ENCODE measurements at places on chromosomes 4 and X.

- DNase-seq, result no peak
Measured at GRCh38 chrX:154828016-154828408, 6.5 kb downstream of the SMIM9 start.

DNA sequence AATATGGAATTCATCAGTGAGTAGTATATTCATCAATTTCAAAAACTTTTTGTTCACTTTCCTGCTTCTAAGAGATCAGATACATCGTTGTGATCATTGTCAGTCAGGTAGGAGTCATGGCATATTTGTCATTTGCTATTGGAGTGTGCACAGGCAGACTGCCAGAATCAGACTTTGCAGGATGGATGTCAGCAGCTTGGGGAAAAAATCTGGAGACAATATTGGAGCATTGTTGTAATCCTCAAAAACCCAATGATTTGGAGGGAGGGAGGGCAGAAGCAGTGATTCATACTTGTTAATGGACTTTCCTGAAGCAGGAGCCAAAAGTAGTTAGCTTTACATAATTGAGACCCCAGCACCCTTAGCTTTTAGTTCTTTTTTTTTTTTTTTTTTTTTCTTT is 59.6 kb upstream of the DRP2 start:
- DNase-seq, result no peak

GRCh38 chr4:54913751-54914526 is 211.5 kb downstream of the KDR start:
- no peak for DNase-seq

- DNase-seq, result no peak
Measured at GRCh38 chr4:81459228-81459627, 12.5 kb downstream of the RASGEF1B start.

GRCh38 chr4:168516841-168517240 is 20.0 kb downstream of the PALLD start:
- no peak for DNase-seq

GRCh38 chr4:121242188-121242750 is 78.1 kb upstream of the TNIP3 start:
- no peak for DNase-seq

DNA sequence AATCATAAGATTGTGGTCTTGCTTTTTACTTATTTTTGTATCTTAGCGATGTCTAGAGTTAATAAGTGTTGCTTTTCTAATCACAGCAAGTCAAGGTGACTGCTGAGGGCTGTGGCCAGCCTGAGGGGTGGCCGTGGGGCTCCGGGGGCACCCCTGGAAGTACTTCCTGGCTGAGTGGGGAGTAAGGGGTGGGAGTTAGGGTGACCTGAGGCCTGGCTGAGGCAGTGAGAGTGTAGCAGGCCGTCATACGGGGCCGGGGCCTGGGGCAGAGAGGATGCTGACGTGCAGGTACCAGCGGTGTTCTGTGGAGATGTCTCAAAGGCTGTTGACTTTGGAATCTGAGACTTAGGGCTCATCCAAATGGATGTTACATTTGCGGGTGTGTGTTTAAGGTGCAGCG is 29.3 kb downstream of the PIGG start:
- no peak for DNase-seq

DNA sequence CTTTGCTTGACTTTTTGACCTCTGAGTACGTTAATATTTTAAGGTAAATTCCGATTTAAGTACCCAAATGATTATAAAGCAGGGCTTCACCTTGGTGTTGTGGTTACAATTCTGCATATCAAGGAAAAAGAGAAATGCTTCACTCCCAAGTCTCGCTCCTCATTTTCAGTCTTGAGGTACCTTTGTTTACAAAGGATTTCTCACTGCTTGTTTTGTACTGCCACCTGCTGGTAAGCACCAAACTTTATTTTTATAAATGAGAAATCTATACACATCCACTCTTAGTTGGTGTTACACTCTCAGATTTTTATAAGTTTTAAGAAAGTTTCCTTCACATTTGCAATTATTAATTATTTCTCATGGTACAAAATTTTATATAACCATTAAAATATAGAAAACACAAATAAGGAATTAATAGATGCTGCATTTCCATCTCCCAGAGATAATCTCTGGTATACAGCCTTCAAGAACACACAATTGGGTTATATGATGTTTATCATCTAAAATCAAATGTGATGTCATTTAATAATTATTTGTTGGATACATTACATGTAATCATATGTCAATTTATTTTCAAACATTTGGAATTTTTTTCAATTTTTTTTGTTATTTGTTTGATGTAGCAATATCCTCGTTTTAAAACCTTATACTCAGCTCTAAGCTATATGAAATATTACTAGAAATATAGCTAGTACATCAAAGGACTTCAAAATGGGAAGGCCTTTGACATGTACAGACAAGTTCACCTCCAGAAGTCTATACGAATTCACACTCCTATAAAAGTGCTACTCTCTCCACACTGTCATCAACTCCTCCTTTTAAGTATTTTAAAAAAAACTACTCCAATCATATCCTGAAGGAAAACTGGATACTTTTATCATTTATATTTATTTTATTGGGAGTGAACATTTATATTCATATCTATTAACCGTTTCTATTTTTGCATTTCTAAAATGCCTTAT is 179.9 kb downstream of the KCNIP4 start:
- no peak for DNase-seq

GRCh38 chr4:139540161-139540560 is 15.9 kb downstream of the SETD7 start:
- no peak for DNase-seq

DNA sequence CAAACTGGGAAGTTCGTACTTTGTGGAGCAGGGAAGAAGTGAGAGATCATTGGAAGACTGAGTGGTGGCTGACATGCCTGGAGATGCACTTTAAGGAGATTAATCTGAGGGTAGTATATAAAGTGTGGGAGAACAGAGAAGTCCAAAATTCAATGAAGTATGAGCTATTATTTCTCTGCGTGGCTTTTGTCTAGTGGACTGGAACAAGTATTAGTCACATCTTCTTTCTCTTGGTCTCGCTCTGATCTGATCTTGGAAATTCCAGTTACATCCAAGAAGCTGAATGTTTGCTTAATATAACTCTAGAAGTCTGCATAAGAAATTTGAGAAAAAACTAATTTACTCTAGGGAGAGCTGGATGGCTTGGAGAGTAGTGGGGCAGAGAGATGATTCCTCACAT is 64.8 kb upstream of the NR0B1 start:
- DNase-seq, result no peak

DNA sequence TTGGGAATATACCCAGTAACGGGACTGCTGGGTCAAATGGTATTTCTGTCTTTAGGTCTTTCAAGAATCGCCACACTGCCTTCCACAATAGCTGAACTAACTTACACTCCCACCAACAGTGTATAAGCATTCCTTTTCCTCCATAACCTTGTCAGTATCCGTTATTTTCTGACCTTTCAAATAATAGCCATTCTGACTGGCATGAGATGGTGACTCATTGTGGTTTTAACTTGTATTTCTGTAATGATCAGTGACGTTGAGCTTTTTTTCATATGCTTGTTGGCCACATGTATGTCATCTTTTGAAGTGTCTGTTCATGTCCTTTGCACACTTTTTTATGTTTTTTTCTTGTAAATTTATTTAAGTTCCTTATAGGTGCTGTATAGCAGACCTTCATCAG is 81.2 kb downstream of the ADAM29 start:
- no peak for DNase-seq

GRCh38 chrX:124605511-124605910 is 259.1 kb downstream of the SH2D1A start:
- DNase-seq, result no peak

DNA sequence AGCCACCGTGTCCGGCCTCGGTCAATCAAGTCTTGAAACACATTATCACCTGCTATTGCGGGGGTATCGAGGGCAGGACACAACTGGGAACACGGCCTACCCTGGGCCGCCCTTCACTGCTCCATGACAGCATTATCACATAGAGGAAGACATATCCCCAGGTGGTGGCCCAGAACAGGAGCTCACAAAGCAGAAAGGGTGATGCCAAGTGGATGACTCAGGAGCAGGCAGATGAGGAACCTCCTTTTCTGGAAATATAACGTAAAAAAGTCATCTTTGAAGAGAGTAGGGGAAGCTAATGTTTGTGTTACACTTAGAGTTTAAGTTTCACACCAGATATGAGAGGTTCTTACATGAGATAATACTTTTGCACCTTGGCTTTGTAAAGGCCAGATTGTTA is 5.3 kb upstream of the SUPT20HL1 start:
- no peak for DNase-seq

DNA sequence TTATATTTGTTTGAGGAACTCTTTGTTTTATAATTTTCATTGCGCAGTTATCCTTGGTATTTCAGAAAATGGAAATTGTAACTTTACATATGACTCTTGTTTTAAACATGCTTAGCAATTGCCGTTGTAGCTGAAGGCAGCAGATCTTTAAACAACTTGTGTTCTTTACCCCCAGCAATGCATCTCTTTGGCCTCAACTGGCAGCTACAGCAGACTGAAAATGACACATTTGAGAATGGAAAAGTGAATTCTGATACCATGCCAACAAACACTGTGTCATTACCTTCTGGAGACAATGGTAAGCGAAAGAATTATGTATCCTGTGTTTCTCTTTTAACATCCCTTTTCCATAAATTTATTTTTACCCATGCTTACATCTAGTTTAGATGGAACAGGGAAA is 263.6 kb downstream of the DCTD start:
- DNase-seq, result no peak

DNA sequence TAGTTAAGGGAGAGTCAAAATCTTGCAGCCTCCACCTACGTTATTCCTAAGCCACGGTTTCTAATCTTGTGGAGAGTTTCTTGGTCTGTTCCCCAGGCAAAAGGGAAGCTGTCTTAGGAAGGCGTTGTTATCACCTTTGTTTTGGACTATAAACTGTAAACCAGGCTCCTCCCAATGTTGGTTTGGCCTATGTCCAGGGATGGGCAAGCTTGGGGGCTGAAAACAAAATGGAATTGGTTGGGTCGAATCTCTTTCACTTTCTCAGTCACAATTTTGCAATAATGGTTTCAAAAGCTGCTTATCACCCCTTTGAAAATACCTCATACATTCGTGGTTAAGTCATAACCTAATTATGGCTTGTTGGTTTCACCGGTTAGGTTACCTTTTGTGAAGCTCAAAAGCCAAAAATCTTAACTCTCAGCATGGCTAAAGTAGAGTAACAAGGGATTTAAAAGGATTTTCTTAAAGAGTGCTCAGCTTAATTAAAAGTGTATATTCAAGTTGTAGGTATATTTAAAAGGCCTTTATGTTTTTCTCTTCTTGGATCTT is 232.1 kb downstream of the CHM start:
- no peak for DNase-seq

DNA sequence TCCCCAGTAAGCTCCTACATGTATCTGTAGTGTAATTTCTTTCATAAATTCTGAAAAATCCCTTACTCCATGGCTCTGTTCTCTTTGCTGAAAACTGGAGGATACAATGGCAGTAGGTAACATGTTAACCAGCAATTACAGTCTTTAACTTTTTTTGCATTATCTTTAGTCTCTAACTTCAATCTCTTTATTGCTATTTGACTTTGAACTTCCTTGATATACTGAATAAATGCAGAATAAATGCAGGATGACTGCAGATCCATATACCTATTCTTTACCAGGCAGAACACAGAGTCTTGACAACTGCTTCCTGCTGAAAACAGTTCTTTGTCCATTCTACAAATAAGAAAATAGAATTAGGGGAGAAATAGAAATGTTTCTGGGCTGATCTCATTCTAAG is 101.3 kb downstream of the SLC7A11 start:
- no peak for DNase-seq

GRCh38 chrX:153766871-153767673 is 3.0 kb downstream of the PLXNB3 start:
- DNase-seq, result no peak

DNA sequence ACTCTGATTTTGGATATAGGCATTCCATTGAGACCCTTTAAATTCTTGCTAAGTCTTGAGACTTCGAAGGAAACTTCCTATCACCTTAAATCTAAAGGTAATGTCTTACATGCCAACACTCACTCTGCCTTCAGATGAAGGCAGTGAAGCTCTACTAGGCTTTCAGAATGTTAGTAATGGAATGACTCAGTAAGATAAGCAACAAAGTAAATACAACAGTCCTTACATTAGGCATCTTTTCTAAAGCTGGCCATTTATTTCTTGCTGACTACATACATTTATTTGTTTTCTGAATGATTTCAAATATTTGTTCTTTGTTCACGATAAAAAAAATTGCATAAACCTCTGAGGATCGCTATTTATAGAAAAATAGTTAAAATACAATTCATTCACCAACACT is 43.5 kb downstream of the ASIC5 start:
- no peak for DNase-seq

- DNase-seq, result no peak
Measured at GRCh38 chrX:119690921-119691716, 1.8 kb downstream of the SEPTIN6 start.

DNA sequence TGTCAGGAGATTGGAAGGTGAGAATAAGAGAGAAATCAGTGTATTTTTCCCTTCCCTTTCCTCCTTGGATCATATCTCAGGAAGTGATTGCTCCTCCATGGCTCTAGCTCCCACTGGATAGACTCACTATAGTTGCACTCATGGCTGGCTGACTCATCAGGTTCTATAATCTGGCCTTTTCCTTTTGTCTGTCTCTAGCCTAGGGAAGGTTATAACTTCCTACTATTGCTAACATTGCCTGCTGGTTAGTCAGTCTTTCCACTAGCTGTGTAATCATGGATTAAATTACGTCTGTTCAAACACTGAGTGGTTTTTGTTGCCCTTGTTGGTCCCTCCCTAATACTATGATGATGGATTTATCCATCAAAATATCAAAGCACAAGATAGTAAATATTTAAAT is 195.5 kb upstream of the VEGFC start:
- DNase-seq, result no peak

GRCh38 chr4:147794314-147794680 is 62.4 kb downstream of the ARHGAP10 start:
- DNase-seq, result no peak

GRCh38 chr4:106746451-106746850 is 289.7 kb downstream of the DKK2 start:
- no peak for DNase-seq

- no peak for DNase-seq
Measured at GRCh38 chr4:3422808-3423297, 18.9 kb upstream of the HGFAC start.

DNA sequence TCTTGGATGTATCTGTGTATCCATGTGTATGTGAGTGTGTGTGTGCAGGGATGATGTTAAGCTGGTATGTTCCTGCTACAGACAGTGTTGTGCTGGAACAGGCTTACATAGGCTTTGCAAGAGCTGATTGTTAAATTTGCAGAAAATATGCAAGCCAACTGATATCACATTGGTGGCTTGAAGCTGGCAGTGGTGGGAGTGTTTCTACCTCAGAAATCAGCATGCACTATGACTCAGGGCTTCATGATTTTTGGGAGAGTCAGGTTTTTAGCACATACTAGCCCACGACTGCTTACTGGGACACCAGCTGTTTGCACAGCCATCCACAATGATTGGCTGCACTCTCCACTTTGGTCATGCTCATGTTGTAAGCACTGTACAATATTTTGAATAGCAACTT is 261.8 kb downstream of the DHX15 start:
- peak; percentile 52 for DNase-seq

DNA sequence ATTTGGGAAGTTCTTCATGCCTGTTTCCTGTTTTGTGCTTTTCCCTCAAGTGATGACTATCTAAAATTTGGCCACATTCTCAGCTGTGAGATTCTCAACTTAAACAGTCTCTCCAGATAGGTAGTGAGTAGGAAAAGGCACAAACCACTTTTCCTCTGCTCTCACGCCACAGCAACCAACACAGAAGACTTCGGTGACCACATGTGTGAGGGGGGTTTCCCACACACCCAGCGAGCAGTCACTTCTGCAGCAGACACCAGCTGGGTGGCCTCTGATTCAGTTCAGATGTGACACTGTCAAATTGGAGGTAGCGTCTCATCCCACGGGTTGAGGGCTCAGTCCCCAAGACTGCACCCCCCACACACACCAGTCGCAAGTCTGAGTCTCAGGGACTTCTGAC is 25.1 kb upstream of the CLDN34 start:
- DNase-seq, result no peak
